ENCODE measurements at places on chromosomes 6 and 20. TPM values are rescaled to one million over a fixed set of nuclear protein-coding genes. Genes with fewer than 3 reads are reported as not detected.

- H3K27me3 ChIP-seq, result no peaks in the 10 kb centered on the region
- no peak overlapping the region for H3K27ac ChIP-seq
- H3K36me3 ChIP-seq, result no peaks in the 10 kb centered on the region
- H3K4me1 ChIP-seq, result peaks cover 28% of the 10 kb centered on the region
- no peak overlapping the region for H3K4me3 ChIP-seq
- DNase-seq, result no peak
Observed at GRCh38 chr6:108945681-108946159, 97.5 kb downstream of the ARMC2 start.

GRCh38 chr6:131642987-131643611 is 6.0 kb downstream of the ENPP3 start:
- H3K4me1 ChIP-seq, result peaks cover 4% of the 10 kb centered on the region
- H3K27me3 ChIP-seq, result no peaks in the 10 kb centered on the region
- DNase-seq, result no peak
- no peak overlapping the region for H3K27ac ChIP-seq
- no peak overlapping the region for H3K4me3 ChIP-seq

DNA sequence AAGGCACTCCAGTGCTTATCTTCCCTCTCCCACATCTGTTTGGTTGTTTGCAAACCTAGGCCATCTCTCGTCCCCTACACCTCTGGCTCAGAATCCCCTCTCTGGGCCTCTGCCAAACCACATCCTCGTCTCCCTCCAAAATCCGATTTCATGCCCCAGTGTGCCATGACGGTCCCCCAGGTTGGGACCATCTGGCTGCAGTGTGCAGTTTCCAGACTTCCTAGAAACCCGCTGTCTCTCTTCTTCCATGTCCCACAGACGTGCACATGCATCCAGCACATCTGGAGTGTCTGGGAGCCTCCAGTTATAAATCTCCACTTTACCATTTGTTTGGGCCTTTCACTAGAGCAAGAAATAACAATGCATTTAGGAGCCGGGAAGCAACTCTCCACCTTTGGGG is 316.2 kb downstream of the KIF16B start:
- no peak overlapping the region for H3K4me3 ChIP-seq
- H3K27ac ChIP-seq, result no peak overlapping the region
- no peaks in the 10 kb centered on the region for H3K36me3 ChIP-seq
- no peaks in the 10 kb centered on the region for H3K27me3 ChIP-seq
- no peak for DNase-seq
- peaks cover 9% of the 10 kb centered on the region for H3K4me1 ChIP-seq

- no peaks in the 10 kb centered on the region for H3K27me3 ChIP-seq
- H3K27ac ChIP-seq, result no peak overlapping the region
- H3K36me3 ChIP-seq, result no peaks in the 10 kb centered on the region
Observed at GRCh38 chr20:33729101-33729500, 2.7 kb upstream of the ZNF341 start.

- no peaks in the 10 kb centered on the region for H3K27me3 ChIP-seq
- H3K36me3 ChIP-seq, result no peaks in the 10 kb centered on the region
- H3K4me1 ChIP-seq, result peaks cover 19% of the 10 kb centered on the region
- peak overlapping the region; percentile 98 for H3K4me3 ChIP-seq
- no peak for DNase-seq
Observed at GRCh38 chr6:147201885-147202515, 2.2 kb upstream of the STXBP5 start.

GRCh38 chr6:73514746-73515110 is 6.1 kb downstream of the EEF1A1 start:
- no peak for DNase-seq
- peak overlapping the region; percentile 47 for H3K4me3 ChIP-seq
- peaks cover 15% of the 10 kb centered on the region for H3K36me3 ChIP-seq
- H3K4me1 ChIP-seq, result peaks cover 56% of the 10 kb centered on the region
- H3K27me3 ChIP-seq, result no peaks in the 10 kb centered on the region
- H3K27ac ChIP-seq, result no peak overlapping the region

DNA sequence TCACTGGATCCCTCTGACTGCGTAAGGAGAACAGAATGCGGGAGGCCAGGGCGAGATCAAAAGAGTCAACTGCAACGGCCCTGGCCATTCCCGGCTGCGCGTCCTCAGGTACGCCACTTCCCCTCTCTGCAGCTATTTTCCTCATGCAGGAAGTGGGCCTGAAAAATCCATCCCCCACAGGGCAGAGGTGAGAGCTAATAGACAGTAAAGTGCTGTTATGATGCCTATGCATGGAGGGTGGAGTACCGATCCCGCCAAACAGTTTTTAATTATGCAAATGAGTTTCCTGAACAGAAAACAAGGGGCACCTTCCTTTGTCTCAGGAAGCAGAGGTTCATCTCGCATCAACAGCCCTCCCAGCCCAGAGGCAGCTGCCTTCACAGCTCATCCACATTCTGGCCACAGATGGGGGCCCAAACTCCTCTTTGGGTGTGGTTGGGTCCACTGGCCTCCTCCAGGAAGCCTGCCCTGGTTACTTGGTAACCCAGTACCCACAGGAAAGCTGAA is 9.3 kb downstream of the PREX1 start:
- no peaks in the 10 kb centered on the region for H3K27me3 ChIP-seq
- H3K36me3 ChIP-seq, result no peaks in the 10 kb centered on the region
- peak; percentile 77 for DNase-seq
- H3K4me1 ChIP-seq, result no peaks in the 10 kb centered on the region

- no peak overlapping the region for H3K27ac ChIP-seq
- peaks cover 12% of the 10 kb centered on the region for H3K27me3 ChIP-seq
- no peaks in the 10 kb centered on the region for H3K36me3 ChIP-seq
- H3K4me1 ChIP-seq, result peaks cover 34% of the 10 kb centered on the region
- no peak for DNase-seq
Observed at GRCh38 chr6:36660771-36661471, 17.6 kb upstream of the CDKN1A start.

GRCh38 chr6:108353853-108354252 is 59.0 kb downstream of the AFG1L start:
- peaks cover 9% of the 10 kb centered on the region for H3K36me3 ChIP-seq
- H3K4me3 ChIP-seq, result no peak overlapping the region
- H3K27me3 ChIP-seq, result no peaks in the 10 kb centered on the region
- DNase-seq, result no peak

GRCh38 chr20:50188879-50189680 is 1.6 kb upstream of the CEBPB start:
- H3K4me3 ChIP-seq, result peak overlapping the region; percentile 82
- no peaks in the 10 kb centered on the region for H3K36me3 ChIP-seq
- H3K27ac ChIP-seq, result peak overlapping the region; percentile 36
- peaks cover 24% of the 10 kb centered on the region for H3K4me1 ChIP-seq
- H3K27me3 ChIP-seq, result peaks cover 18% of the 10 kb centered on the region

- peaks cover 48% of the 10 kb centered on the region for H3K27me3 ChIP-seq
- H3K27ac ChIP-seq, result no peak overlapping the region
- no peak overlapping the region for H3K4me3 ChIP-seq
- no peak for DNase-seq
- H3K4me1 ChIP-seq, result no peaks in the 10 kb centered on the region
Observed at GRCh38 chr6:2510316-2510715, 240.4 kb downstream of the MYLK4 start.

DNA sequence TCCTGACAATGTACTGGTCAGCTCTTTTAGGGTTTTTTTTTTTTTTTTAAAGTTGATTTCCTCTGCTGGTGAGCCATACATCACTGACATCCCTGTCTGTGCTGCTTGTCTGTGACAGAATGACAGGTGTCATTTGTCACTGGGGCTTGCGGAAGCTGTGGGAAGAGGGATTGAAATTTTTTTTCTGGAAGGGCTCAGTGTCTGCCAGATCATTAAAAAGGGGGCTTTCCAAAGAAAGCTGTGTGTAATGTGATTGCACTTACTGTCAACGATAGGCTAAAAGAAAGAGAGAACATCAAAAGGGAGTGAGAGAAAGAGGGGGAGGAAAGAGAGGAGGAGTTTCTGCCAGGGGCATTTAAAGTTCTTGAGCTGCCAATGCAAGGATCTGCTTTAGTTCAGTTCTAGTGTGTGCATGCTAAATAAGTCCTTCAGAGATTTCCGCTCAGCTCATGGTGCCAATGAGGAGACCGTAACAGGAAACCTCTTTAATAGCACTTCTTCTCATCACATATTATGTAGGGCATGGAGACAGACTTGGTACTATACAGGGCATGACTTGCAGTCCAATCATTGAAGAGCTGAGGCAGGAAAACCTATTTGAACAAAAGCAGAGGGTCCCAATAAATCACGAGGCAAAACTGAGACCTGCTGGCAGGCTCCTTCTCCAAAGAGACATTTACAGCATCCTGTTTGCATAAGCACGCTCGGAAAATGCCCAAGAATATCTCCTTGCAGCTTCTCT is 177.2 kb downstream of the TSHZ2 start:
- no peaks in the 10 kb centered on the region for H3K4me1 ChIP-seq
- H3K27ac ChIP-seq, result no peak overlapping the region
- peaks cover 17% of the 10 kb centered on the region for H3K27me3 ChIP-seq
- no peak overlapping the region for H3K4me3 ChIP-seq
- H3K36me3 ChIP-seq, result no peaks in the 10 kb centered on the region

- H3K36me3 ChIP-seq, result no peaks in the 10 kb centered on the region
- no peak overlapping the region for H3K27ac ChIP-seq
- no peaks in the 10 kb centered on the region for H3K4me1 ChIP-seq
- peaks cover 51% of the 10 kb centered on the region for H3K27me3 ChIP-seq
- H3K4me3 ChIP-seq, result no peak overlapping the region
Observed at GRCh38 chr20:3733119-3733995, 872 bp downstream of the HSPA12B start.

DNA sequence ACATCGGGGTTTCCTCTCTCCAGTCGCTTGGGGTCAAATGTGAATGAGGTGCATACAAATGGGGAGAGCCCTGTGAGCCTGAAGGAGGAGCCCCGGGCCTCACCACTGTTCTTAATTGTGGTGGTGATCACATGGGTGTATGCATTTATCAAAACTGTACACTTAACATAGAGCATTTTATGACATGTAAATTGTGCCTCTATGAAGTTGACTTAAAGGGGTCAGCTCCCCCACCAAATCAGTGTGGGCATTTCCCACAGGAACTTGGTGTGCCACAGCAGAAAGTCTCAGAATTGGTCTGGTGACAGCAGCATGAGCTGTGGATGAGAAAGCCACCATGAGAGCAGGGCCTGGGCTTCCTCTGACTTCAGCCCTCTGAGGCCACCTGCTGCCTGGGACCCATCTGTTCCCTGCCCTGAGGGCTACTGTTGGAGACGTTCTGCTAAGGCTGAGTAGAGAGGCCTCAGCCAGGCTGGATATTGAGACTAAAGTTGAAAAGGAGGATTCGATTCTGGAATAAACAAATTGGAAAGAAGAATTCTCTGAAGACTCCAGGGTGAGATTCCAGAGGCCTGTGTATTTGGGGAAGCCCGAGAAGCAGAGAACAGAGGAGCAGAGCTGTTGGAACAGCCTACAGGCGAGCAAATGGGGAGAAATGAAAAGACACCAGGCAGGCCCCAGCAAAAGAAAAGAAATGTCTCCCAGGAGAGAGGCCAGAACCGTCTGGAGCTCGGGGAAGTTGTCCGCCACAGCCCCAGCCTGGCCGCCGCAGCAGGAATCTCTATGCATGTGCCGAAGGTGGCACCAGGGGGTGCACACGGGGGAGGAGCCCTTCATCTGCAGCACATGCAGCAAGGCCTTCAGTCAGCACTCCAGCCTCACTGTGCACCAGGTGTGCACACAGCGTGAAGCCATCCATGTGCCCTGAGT is 37.6 kb upstream of the XRN2 start:
- peaks cover 13% of the 10 kb centered on the region for H3K27me3 ChIP-seq
- no peaks in the 10 kb centered on the region for H3K36me3 ChIP-seq
- no peak for DNase-seq
- no peaks in the 10 kb centered on the region for H3K4me1 ChIP-seq
- no peak overlapping the region for H3K27ac ChIP-seq
- no peak overlapping the region for H3K4me3 ChIP-seq

GRCh38 chr20:32780749-32781655 is 18.8 kb downstream of the DNMT3B start:
- peaks cover 7% of the 10 kb centered on the region for H3K4me1 ChIP-seq
- H3K36me3 ChIP-seq, result no peaks in the 10 kb centered on the region
- peak overlapping the region; percentile 64 for H3K27ac ChIP-seq
- H3K27me3 ChIP-seq, result no peaks in the 10 kb centered on the region
- H3K4me3 ChIP-seq, result no peak overlapping the region

- no peaks in the 10 kb centered on the region for H3K27me3 ChIP-seq
- no peak overlapping the region for H3K4me3 ChIP-seq
- H3K4me1 ChIP-seq, result no peaks in the 10 kb centered on the region
- H3K36me3 ChIP-seq, result no peaks in the 10 kb centered on the region
- DNase-seq, result no peak
Observed at GRCh38 chr6:82984720-82985119, 80.9 kb downstream of the UBE3D start.

GRCh38 chr20:10661261-10661660 is 12.5 kb downstream of the JAG1 start:
- H3K4me3 ChIP-seq, result no peak overlapping the region
- no peaks in the 10 kb centered on the region for H3K4me1 ChIP-seq
- peaks cover 29% of the 10 kb centered on the region for H3K27me3 ChIP-seq
- DNase-seq, result no peak
- H3K36me3 ChIP-seq, result no peaks in the 10 kb centered on the region

- peaks cover 26% of the 10 kb centered on the region for H3K36me3 ChIP-seq
- H3K27me3 ChIP-seq, result no peaks in the 10 kb centered on the region
- H3K27ac ChIP-seq, result peak overlapping the region; percentile 87
- H3K4me3 ChIP-seq, result peak overlapping the region; percentile 81
- no peak for DNase-seq
Observed at GRCh38 chr6:132511210-132511830, 1.6 kb downstream of the STX7 start.

DNA sequence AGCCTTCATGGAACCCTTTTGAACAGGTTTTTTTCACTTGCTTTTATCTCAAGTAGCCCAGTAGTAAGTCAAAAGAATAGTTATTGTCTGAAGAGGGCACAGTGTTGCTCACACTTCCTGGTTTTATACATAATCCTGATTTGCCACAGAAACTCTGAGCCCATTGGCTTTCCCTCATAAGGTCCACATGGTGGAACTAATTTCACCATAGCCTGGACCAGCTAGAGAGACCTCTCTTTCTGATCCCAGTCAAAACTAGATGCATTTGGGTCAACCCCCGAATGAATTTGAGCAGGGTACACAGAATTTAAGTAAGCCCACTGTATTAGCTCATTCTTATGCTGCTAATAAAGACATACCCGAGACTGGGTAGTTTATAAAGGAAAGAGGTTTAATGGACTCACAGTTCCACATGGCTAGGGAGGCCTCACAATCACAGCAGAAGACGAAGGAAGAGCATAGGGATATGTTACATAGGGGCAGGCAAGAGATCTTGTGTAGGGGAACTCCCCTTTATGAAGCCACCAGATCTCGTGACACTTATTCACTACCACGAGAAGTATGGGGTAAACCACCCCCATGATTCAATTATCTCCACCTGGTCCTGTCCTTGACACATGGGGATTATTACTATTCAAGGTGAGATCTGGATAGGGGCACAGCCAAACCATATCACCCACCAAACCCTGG is 6.2 kb downstream of the RWDD2A start:
- peaks cover 10% of the 10 kb centered on the region for H3K4me1 ChIP-seq
- no peaks in the 10 kb centered on the region for H3K27me3 ChIP-seq
- no peaks in the 10 kb centered on the region for H3K36me3 ChIP-seq
- H3K27ac ChIP-seq, result no peak overlapping the region
- DNase-seq, result no peak
- H3K4me3 ChIP-seq, result no peak overlapping the region

- no peaks in the 10 kb centered on the region for H3K4me1 ChIP-seq
- DNase-seq, result no peak
- H3K27ac ChIP-seq, result no peak overlapping the region
- no peaks in the 10 kb centered on the region for H3K27me3 ChIP-seq
- H3K4me3 ChIP-seq, result no peak overlapping the region
Observed at GRCh38 chr20:11935212-11936154, 17.8 kb downstream of the BTBD3 start.

GRCh38 chr20:32149566-32150170 is 40.2 kb downstream of the TM9SF4 start:
- no peaks in the 10 kb centered on the region for H3K4me1 ChIP-seq
- H3K27me3 ChIP-seq, result no peaks in the 10 kb centered on the region
- no peak for DNase-seq
- H3K27ac ChIP-seq, result no peak overlapping the region
- no peaks in the 10 kb centered on the region for H3K36me3 ChIP-seq

Gene TAGAP
- 410 TPM for polyA plus RNA-seq

Gene C20orf144
- polyA plus RNA-seq, result not detected

Gene LPA
- polyA plus RNA-seq, result not detected

Gene TBXT
- not detected for polyA plus RNA-seq

Gene RAB32
- 2.8 TPM for polyA plus RNA-seq

Gene RAB44
- not detected for polyA plus RNA-seq

Data from naive B cell (primary cell).